ENCODE measurements at places on chromosomes 11 and 22. TPM values are rescaled to one million over a fixed set of nuclear protein-coding genes. Genes with fewer than 3 reads are reported as not detected.

DNA sequence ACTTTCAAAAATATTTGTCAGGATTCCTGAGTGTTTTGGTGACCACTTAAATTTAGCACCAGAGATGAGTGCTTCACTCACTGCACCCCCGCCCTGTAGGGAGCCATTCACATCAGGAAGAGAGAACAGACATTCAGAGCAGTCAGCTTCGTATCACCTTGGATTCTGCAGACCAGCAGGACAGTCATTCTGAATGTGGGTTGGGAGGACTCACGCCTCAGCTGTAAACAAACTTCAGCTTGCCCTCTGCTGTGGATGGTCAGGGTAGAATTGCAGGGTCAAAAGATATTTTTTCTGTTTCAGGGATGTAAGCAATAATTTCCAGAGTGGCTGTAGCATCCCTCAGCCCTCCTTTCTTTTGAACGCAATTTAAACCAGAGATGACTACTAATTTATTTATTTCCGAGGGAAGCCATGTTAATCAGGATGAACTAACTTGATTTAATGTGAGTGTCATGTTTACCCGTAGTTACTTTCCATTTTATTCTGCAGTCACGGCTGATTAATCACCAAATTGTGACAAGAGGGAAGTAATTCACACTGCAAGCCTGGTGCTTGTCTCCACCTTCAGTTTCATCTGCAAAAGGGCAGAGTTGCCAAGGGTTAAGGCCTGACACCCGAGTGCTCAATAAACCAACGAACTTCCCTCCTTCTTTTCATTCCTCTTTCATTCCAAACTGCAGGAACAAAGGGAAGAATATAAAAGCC lies 174.2 kb upstream of the DDI1 start:
- DNase-seq = no peak

DNA sequence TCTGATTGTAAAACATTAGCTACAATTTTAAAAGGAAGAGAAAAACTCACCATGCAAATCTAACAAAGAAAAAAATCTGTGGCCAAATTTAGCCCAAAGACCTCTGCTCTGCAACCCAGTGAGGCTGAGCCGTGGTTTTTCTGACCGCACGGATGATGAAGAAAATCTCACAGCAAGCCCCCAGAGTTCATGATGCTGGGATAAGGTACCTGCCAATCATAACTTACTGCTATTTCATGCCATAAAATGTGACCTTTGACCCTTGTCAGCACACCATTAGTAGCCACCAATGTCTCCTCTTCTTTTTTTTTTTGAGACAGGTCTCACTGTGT lies 11.1 kb downstream of the CERK start:
- no peak for DNase-seq

Gene SCGB1D2
- not detected for total RNA-seq

DNA sequence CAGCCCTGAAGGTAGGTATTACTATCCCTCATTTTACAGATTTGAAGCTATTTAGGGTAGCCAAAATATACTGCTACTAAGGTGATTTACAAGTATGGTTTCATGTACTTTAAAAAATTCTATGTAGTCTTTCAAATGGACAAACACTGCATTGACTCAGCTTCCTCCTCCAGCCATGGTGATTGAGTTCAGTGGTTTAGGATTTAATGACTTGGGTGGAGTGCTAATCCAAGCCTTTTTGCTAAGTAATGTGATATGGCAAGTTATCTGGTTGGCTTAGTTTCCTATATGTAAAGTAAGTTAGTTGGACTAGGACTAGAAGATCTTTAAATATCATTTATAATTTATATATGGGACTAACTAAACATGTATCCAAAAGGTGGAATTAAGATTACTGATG lies 77.9 kb downstream of the ARHGAP20 start:
- DNase-seq = no peak

DNA sequence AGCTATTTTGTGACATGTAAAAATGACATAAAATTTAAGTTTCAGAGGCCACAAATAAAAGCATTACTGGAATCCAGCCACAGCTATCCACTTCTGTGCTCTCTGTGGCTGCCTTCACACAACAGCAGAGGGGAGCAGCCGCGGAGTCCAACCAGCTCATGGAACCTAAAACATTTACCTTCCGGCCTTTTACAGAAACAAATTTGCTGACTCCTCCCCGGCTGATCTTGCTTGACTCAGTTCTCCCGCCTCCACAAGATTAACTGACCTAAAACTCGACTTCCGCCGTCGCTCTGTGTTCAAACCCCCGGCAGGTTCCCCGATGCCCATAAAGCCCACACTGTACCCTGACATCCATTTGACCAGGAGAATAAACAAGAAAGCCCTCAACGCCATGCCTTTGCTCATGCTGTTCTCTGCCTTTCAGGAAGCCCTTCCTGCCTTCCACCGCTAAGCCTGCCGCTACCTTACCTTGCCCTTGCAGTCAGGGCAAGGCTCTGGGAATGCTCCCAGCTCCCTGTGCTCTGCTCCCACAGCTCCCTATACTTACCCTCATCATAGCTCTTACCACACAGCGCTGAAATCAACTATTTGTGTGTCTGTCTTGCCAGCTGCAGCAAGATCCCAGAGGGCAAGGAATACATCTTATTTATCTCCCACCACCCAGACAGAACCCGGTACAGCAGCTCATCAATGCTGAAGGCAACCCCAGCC lies 35.4 kb downstream of the MICAL3 start:
- DNase-seq = no peak

DNA sequence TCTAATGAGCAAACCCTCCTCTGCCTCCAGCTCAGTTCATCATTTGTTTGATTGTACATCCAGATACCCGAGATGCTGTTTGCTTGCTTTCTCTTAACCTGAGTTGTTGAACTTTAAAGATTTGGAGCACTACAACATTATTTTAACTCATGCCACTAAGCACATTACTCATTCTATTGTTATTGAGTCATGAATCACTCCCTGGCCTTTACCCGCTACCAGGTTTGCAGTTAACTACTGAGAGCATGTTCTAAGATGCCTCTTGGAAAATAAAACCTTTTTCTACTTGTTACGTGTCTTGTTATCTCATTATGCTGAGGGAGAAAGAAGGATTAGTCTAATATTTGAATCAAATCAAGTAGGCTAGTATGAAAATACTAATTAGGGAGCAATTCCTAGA lies 720.6 kb upstream of the ANO5 start:
- no peak for DNase-seq

DNA sequence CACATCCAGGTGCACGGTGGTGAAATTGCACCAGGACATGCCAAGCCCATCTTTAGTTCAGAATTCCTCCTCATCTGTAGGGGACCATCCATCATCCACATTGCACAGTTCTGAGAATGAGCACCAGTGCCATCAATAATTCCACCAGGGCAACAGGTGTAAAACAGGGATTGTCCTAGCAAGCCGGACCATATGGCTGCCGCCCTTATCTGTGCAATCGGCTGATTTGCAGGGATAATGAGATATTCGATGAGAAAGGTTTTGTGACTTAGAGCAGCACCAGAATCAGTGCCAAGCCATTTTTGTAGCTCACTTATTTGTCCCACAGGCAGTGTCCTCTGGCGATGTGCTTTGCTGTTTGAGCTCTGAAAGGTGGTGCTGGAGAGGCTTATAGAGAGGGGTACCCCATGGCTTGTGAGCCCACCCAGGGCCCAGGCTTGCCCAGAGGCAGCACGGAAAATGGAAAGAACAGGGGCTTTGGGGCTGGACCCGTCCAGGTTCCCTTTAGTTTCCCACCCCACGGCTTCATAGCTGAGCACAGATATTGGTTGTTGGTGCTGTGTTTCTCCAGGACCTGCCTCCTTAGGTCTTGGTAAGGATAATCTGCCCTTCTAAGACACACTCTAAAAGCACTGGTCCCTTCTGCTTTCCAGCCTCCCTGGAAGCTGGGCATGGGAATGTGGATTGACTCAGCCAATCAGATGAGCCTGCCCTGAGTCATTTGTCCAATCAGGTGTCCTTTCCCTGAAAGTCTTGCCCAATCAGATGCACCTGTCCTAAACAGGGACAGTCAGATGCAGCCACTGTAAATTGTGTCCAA lies 84.0 kb upstream of the SHANK2 start:
- no peak for DNase-seq

Gene MIAT
- total RNA-seq = 0.82 TPM

All from sigmoid colon (tissue), 7 donors.